ENCODE measurements at places on chromosomes 3 and 15.

DNA sequence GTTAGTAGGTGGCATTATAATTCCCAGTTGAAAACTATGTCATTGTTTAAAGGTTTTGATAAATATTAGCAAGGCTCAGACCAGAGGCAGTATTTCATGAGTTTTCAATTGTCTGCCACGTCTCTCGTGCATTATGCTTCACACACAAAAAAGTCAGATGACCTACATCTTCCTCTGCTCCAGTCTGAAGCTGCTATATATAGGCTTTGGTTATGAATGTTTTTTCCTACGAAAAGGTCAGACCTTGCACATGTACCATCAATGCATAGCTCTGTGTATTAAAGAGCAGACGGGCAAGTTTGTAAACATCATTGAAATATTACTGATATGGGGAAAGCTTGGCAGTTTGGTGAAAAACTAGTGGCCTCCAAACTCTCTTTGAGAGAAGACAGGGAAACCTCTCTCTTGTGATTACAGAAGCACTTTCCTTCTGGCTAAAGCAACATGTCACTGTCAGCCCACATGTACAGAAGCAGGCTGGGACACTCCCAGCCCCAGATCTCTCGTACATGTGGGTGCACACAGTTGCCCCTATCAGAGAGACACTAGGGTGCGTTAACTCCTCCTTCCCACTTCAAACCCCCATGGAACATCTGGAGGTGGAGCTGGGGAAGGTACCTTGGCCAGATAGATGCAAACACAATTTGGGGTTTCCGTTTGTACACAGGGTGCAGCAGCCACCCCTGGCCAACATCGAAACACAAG lies 184.0 kb upstream of the BCL6 start:
- DNase-seq, result no peak

- no peak for DNase-seq
Measured at GRCh38 chr3:195872800-195873199, 35.6 kb downstream of the TNK2 start.

DNA sequence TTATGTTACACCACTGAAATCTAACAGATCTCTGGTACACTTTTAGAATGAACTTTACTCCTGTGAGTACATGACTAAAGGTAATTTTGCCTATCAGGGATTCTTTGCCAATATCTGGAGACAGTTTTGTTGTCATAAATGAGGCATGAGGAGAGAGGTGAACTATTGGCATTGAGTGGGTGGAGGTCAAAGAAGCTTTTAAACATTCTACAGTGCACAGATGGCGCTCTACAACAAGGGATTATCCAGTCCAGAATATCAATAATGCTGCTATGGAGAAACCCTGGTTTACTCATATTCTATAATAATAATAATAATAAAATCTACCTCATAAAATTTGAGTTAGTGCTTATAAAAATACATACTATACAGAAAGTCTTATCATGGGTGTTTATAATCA lies 702.3 kb downstream of the SI start:
- no peak for DNase-seq

DNA sequence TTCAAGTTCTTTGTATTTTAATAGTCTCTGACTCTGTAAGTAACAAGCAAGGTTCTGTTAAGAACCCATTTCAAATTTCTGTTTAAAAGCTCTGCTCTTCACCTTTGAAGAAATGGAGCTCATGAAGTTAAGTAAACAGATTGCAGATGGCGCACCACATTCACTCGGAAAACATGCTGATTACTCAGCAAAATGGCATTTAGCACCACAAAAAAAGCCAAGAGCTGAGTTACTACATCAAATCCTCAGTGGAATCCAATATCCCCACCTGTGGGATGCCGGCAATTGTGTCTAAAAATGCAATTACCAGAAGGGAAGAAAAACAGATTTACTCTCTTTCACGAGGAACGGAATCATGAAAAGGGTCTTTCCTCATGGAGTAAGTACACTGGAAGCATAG lies 758.0 kb downstream of the NTRK3 start:
- no peak for DNase-seq

DNA sequence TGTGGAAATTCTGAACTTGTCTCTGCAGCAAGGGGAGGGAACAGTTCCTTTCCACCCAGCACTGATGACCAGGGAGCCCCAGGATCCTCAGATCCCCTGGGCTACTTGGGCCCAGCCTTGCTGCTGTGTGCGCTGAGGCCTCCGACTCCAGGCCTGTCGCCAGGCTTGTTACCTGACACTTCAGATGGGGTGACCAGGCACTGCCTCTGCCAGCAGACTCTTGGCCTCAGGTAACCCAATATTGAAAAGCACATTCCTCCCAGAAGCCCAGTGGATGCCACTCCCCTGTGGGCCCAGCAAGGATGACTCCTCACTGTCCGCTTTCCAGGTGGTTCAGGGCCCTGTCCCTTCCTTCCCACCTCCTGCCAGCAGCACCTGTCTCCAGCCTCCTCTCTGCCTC lies 3.5 kb upstream of the PLA2G4E start:
- no peak for DNase-seq
